ENCODE measurements at places on chromosomes 6 and 20. TPM values are rescaled to one million over a fixed set of nuclear protein-coding genes. Genes with fewer than 3 reads are reported as not detected.

The DSP gene
- 0.10 TPM for polyA plus RNA-seq

The SUMO4 gene
- 0.16 TPM for polyA plus RNA-seq

GRCh38 chr6:56372406-56372995 is 125.1 kb upstream of the COL21A1 start:
- no peak for DNase-seq

DNA sequence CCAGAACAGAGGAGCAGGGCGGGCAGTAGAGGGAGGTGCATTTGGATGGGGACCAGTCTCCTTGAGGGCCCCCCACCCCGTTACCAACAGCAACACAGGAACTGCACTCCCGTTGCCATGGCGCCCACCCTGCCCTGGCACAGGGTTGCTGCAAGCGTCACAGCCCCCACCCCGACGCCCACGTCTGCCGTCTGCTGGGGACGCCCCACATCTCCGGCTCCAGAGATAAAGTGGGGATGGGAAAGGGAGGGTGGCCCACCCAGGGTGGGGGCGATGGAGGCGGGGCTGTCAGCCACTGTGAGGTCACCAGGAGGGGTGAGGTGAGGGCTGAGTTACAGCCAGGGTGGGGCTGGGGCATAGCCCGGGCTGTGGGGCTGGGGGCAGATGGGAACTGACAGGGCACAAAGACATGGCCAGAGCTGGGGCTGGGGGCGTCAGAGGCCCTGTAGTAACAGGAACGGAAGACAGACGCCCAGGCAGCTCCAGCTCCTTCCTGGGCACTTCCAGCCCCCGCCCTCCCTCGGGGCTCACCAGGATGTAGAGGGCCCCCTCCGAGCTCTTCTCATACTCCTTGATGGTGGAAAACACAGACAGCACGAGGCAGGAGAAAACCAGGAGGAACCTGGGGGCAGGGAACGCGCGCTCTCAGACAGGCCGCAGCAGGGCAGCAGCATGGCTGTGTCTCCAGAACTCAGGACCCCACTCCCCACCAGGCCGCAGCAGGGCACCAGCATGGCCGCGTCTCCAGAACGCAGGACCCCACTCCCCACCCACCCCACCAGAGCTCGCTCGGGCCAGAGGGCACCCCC is 26.0 kb downstream of the KCNQ2 start:
- DNase-seq: no peak

GRCh38 chr20:53660947-53661381 is 67.3 kb upstream of the ZNF217 start:
- DNase-seq: no peak

Data from psoas muscle (tissue), 8 donors.